NCI-H345 (cell line): ENCODE measurements at places on chromosomes 12 and 14.

DNA sequence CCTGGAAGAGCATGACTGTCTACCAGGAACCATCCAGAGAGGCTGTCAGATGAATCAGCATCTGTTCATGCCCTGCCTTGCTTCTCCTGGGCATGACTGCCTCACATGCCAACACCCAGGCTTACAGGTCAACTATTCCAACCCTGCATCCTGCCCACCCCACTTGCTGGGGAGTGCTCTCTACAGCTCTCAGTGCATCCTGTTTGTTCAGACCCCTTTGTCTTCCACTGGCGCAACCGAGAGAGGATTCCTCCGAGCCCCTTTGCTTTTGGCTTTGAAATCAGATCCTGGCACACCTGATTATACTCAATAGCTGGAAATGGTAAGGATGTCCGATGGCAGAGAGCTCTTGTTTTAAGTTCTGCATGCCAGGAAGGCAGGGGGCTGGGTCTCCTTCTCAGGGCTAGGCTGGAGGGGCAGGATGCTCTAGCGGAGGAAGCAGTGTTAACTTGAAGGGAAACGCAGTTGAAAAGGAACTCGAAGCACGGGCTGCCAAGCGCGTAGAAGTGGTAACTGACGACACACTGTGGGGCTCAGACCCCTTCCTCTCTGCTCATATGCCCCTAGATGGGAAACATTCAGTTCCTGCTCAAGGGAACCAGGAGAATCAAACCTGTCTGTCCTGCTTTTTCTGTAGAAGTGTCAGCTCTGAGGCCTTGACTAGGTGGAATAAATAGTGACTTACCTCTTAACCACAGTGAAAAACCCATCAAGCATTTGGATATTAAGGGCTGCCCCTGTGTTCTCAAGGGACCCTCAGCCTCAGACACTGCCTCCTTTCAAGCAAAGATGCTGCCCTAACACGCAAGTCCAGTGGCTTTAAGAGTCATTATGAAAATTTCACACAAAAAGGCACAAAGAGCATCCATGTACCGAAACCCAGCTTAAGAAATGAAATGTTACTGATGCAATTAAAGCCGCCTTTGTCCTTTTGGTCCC is 297.5 kb downstream of the ZFP36L1 start:
- no peak for DNase-seq

DNA sequence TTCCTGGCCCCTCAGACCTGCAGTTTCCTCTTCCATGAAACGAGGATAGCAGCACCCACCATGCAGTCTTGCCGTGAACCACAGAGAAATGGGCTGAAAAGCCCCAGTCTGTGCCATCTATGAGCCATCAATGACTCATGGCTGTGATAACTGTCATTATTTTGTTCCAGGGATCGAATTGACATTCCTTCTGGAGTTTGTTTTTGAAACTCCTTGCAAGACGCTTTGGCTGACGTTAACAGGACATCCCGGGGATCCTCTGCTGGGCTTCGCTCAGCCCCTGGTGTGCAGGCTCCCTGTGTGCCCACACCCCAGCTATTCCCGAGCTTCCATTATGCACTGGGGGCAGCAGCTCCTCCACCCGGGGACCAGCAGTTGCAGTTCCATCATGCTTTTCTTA is 33.8 kb downstream of the MMAB start:
- DNase-seq: no peak

DNA sequence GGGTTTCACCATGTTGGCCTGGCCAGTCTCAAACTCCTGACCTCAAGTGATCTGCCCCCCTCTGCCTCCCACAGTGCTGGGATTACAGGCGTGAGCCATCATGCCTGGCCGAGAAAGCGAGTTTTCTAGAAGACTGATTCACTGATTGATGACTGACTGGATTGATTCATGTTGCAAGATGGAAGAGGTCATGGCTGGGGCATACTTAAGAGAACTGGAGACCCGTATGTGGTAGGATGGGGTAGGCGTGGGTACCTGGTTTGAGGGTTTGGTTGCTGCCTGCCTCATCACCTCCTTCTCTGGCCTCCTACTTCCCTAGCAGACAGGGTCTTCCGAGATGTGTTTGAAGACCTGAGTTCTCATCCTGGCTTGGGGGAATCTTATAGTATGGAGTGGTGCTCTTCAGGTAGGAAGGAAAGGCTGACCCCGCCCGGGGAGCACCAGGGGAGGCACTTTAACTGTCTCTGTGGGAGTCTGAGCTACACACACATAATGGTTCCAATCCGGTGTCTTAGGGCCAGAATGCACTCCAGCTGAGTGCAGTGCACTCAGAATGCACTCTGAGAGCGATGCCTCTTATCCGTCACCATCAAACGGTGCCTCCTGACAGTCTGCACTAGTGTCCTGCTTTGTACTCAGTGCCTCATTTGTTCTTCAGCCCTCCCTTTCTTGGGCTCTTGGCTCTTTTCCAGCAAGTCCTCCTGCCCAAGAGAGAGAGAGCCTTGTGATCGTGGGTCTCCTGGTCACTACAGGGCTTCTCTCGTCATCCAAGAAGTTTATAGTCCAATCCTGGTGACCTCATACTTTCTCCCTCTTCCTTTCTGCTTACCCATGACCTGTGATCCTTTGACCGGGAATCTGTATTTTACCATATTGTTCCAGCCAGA is 19.7 kb downstream of the PLEKHG3 start:
- DNase-seq: peak; percentile 59

DNA sequence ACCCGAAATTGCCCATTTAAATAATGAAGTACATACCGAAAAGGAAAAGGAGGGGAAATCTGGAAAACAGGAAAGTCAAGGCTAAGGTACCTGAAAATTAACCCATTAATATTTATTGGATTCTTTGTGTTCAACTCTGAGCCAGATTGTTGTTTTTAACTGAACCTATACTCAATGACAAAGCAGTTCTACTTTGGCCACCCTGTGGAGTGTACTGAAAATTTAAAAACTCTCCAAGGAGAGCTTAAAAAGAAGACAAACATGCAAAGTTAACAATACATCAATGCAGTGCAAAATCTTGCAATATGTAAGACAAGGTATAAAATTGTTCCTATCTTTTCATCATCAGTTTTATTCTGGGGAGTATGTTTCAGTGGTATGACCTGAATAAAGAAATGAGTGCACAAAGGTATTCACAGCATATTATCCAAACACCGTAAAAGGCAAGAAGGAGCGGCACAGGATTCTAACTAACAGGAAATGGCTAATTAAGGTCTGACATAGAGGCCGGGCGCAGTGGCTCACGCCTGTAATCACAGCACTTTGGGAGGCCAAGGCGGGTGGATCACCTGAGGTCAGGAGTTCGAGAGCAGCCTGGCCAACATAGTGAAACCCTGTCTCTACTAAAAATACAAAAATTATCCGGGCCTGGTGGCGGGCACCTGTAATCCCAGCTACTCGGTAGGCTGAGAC is 1.7 kb downstream of the USP44 start:
- DNase-seq: no peak

- no peak for DNase-seq
These were observed 29.8 kb upstream of the NFYB start for GRCh38 chr12:104167519-104168458.

DNA sequence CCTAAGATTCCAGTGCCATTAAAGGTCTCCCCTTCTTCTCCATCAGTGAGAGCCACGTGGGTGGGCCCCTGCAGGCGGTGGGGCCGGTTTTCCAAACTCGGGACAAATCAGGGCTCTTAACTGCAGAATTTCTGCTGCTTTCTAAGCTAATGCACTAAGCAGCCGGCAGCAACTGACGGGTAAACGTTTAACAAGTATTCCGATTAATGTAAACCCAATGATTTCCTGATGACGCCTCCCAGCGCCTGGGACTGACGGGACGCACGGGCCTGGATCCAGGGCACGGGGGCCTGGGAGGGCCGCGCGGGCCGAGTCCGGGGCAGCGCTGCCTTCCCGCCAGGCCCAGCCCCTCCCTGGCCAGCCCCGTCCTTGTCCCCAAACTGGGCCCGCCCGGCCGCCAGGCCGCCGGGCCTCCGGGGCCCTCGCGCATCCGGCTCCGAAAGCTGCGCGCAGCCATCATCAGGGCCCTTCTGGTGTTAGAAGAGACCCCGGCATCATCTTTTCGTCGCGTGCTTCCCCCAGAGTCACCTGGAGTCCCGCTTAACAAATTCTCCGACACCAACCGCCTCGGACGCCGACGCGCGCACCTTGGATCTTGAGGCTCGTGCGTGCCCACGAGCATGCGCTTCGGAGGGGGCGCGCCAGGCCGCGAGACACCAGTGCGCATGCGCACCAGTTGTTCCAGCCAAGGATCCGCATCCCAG is at the start of gene MLH3:
Gene MLH3, minus strand, starts transcription at position 616 of the 704 bp plus-strand sequence. CDS start 1,812 bp downstream, outside the sequence.
- DNase-seq: peak; percentile 90

- DNase-seq: no peak
These were observed 877.6 kb upstream of the SEL1L start for GRCh38 chr14:82411298-82411697.

- DNase-seq: no peak
These were observed 73.3 kb upstream of the HIF1A start for GRCh38 chr14:61622051-61622450.

- no peak for DNase-seq
These were observed 41.5 kb upstream of the LRTM2 start for GRCh38 chr12:1778911-1779310.

DNA sequence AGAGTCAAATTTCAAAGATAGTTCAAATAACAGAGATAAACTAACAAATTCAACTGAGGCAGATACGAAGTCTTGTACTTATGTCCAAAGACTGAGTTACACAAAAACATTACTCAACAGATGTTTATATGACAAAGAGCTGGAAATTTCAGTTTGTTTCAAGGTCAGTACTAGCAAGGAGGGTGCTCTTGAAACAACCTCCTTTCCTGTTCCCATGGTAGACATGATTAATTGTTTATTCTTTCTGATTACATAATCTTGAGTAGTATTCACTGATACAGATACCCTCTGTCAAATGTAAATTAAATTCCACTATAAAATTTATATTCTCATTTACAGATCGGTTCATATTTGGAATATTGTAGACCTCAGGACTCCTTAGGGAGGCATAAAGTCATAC is 23.4 kb downstream of the TSPAN8 start:
- DNase-seq: no peak

- no peak for DNase-seq
These were observed 62.5 kb upstream of the NCOR2 start for GRCh38 chr12:124629789-124630480.

DNA sequence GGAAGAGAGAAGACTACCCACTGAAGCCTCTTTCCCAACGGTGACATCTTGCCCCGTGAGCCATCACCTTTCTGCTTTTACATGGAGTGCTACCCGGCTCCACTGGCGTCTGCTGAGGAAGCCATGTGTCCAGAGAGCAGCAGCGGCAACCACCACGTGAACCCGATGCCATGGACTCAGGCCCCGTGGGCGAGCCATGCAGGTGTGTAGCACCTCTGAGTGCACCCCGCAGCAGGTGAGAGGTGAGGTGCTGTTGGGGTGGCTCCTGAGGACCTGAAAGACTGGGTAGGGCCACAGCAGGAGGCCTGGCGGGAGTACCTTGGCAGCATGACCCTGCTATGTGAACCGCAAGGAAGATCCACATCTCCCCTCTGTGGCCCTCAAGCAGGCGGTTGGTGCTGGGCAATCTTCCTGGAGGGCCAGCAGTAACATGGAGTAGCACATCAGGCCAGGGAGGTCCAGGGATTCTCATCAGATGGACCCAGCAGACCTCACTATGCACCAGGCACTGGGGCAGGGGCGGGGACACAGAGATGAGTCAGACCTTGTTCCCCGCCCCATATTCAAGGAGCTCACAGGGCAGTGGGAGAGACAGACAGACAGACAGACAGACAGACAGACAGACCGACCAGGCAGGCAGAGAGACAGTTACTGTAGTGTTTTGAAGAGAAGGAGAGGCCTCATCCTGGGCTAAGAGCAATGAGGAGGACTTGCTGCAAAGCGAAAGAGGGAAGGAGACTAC is 129.6 kb downstream of the PAPOLA start:
- no peak for DNase-seq

- no peak for DNase-seq
These were observed 34.2 kb downstream of the KRT76 start for GRCh38 chr12:52742822-52743457.

GRCh38 chr14:65549429-65549828 is 136.9 kb downstream of the FUT8 start:
- no peak for DNase-seq

DNA sequence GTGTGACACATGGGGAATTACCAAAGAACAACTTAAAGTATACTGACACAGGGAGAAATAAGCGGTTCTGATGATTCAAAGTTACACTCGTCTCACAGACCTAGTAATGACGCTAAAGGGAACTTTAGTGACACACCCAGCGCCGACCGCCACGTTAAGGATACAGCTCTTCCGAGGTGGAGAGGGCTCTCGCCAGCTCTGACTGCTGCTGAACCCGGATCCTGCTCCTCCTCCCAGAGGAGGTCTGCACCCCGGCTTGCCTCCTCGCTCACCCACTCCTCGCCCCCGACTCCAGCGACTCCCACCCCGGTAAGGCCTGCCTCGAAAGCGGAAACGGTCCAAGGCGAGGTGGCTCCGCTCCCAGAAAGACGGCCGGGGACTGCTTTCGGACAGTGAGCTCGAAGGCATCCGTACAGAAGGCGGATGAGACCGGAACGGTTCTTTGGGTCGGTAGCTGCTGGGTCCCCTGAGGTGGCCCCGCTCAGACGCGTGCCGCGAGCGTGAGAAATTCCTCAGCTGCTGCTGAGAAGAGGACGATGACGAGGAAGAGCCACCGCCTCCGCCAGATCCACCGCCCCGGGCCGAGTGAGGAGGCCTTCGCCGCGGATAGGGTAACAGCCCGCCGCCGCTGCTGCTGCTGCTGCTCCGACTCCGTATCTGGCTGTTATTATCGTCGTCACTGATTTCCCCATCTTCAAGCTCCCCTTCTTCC is 643 bp downstream of the ZFC3H1 start:
- DNase-seq: peak; percentile 55

DNA sequence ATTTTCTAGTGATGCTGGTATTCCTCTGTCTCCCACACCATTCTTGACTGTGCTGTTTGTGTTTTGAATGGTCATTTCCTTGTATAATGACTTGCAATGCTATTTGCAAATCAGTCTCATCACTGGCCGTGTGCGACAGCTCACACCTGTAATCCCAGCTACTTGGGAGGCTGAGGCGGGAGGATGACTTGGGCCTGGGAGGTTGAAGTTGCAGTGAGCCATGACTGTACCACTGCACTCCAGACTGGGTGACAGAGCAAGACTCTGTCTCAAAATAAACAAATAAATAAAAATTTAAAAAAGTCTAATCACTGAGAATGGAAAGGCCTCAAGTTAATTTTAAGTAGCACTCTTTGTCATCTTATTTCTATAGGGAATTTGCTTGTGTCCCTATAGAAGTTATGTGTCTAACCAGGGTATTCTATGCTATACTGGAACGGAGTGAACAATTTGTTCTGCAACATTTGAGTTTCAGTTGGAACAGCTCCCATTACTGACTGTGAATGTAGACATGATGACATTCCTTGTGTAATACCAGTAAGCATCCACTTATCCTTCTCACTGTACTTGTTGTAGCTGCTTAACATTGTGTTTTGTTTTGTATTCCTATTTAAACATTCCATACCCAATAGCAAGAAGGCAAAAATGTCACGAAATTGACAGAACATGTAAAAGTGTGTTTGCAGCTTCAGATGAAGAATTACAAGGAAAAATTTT is 126.3 kb downstream of the MGST1 start:
- DNase-seq: peak; percentile 88

GRCh38 chr12:24054416-24054815 is 104.9 kb upstream of the SOX5 start:
- no peak for DNase-seq

GRCh38 chr12:45298721-45299692 is 83.1 kb downstream of the ANO6 start:
- DNase-seq: no peak
